ENCODE measurements at places on chromosomes 1 and 21.

DNA sequence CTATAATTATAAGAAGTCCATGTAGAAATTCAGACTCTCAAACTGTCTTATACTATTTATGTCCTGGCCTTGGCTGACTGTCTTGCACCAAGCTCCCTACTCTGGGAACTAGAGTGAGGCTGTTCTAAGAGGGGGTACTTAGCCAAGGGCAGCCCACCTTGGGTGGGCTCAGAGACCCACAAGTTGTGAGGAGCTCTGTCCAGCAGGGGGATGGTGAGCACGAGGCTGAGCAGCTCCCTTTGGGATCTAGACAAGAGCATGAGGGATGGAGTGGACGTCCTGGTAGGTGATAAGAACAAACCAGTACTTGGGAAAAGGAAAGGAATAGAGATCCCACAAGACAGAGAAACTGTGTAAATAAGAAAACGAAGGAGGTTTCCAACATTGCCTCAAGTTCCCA is 127.1 kb upstream of the SLC44A3 start:
- DNase-seq = no peak

DNA sequence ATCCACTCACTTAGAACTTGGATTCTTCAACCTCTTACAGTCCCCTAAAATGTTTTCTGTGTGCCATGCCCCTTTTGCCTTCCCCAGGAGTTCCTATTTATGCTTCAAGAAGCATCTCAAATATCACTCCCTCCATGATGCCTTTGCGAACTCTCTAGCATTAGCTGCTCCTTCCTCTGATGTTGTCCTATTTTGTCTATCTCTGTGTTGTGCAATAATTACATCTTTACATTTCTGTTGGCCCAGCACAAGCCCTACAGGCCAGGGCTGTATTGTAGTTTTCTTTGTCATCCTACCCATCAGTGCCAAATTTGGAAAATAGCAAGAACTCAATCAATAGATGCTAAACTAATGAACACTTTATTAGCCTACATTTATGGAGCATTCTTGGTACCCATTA is 125.8 kb downstream of the ST6GALNAC5 start:
- no peak for DNase-seq

- DNase-seq = no peak
Observed at GRCh38 chr1:31651089-31651420, 6.4 kb upstream of the PEF1 start.

DNA sequence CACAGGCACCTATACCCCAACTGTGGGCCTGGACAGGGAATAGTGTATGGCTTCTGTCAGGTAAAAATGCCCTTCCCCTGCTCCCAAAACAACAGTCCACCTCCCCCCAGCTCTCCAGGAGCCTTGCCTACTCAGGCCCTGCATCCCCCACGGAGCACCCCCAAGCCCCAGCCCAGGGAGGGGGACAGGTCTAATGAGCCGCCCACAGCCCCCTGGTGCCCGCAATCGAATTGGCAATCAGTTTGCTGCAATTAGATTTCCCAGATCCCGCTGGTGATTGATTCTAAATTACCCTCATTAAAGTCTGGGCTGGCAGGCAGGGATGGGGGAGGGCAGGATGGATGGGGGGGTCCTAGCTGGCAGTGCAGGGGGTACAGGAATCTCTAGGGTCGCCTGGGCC is 8.1 kb downstream of the SDC3 start:
- DNase-seq = no peak

- no peak for DNase-seq
Observed at GRCh38 chr1:110151175-110151669, 928 bp downstream of the SLC6A17 start.

DNA sequence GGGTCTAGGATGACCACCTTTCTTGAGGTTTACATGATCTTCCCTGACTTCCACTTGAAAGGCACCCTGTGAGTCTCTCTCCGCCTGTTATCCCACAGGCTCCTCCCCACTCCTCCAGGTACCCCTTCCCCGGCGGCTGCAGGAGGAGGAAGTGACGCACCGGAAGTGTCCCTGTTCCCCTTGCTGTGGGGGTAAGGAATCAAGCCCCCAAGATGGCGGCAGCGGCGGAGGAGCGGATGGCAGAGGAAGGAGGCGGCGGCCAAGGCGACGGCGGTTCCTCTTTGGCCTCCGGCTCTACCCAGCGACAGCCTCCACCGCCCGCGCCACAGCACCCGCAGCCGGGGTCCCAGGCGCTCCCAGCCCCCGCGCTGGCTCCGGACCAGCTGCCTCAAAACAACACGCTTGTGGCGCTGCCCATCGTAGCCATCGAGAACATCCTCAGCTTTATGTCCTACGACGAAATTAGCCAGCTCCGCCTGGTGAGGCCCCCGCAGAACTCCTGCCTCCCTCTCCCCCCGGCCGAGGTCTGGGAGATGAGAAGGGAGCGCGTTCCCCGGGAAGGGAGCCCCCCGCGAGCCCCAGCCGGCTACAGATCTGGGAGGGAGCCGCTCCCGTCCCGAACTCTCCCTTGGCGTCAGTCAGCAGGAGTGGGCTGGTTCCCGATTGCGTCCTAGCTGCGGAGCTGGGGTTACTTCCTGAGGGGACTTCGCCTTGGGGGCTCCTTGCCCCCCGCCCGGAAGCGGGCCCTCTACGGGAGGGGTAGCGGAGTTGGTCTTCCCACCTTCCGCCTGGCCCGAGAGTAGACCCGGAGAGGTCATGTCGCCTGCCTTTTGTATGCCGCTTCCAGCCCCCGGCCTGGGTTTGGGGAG is at the start of gene FBXO28:
TSS of gene FBXO28 (plus strand) at position 194 of the 869 bp plus-strand sequence. CDS start at position 213, 19 bp downstream.
- peak; percentile 98 for DNase-seq

- DNase-seq = no peak
Observed at GRCh38 chr1:83090195-83090594, 908.7 kb downstream of the TTLL7 start.

DNA sequence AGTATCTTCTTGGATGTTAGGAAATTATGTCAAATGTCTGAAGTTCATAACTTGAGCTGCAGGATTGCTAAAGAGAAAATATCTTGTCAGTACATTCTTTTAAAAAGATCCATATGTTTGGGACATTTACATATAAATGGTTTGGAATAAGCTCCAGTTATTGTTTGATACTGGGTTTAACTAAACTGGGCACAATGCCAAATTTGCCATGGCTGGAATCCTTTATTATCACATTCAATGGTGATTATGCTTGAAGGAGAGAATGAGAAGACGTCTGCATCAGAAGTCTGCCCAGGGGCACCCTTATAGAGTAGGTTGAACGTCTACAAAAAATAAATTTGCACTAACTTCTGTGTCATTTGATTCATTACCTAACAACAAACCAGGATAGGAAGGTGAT is 652.5 kb downstream of the AMY1C start:
- DNase-seq = no peak

GRCh38 chr1:58568271-58568860 is 8.7 kb downstream of the TACSTD2 start:
- no peak for DNase-seq

GRCh38 chr1:24919791-24920532 is 10.1 kb downstream of the RUNX3 start:
- peak; percentile 91 for DNase-seq

- no peak for DNase-seq
Observed at GRCh38 chr21:46254208-46254975, 25.8 kb upstream of the LSS start.

- no peak for DNase-seq
Observed at GRCh38 chr1:220921971-220922635, 42.9 kb downstream of the HLX start.

GRCh38 chr1:95435611-95436010 is 201.6 kb downstream of the RWDD3 start:
- no peak for DNase-seq

GRCh38 chr1:181525104-181525721 is 41.9 kb downstream of the CACNA1E start:
- DNase-seq = no peak

DNA sequence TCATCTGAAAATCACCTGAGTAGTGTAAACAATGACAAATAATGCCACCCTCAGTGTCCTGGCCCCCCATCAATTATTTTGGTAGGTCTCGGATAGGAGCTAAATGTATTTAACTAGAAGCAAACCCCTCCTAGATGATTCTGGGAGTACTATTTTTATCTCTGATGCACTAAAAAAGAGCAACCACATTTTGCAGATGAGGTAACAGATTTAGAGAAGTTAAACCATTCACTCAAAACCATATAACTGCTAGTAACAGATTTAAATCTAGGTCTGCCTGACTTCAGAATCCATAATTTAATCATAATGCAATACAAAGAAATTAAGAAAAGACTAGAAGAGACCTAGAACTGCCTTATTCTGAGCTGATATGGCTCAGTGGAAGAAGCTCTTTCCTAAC is 17.3 kb upstream of the PTCH2 start:
- DNase-seq = no peak

GRCh38 chr21:43603233-43603626 is 56.1 kb downstream of the HSF2BP start:
- DNase-seq = no peak

GRCh38 chr1:160399544-160400222 is 681 bp upstream of the VANGL2 start:
- no peak for DNase-seq

GRCh38 chr1:9235096-9235459 is 504 bp downstream of the H6PD start:
- DNase-seq = no peak

- DNase-seq = no peak
Observed at GRCh38 chr1:113409363-113409762, 19.0 kb downstream of the MAGI3 start.

GRCh38 chr1:221543529-221544120 is 198.3 kb downstream of the DUSP10 start:
- DNase-seq = no peak

- DNase-seq = no peak
Observed at GRCh38 chr21:37642493-37642892, 273.8 kb downstream of the KCNJ6 start.

- DNase-seq = no peak
Observed at GRCh38 chr1:88191917-88192316, 492.2 kb upstream of the PKN2 start.

GRCh38 chr1:47993416-47993740 is 3.8 kb downstream of the TRABD2B start:
- DNase-seq = no peak

- DNase-seq = peak; percentile 63
Observed at GRCh38 chr1:158177700-158178450, 2.8 kb upstream of the CD1D start.

GRCh38 chr21:17709266-17709611 is 96.5 kb upstream of the BTG3 start:
- no peak for DNase-seq

- DNase-seq = no peak
Observed at GRCh38 chr1:99149952-99150351, 114.3 kb upstream of the PLPPR4 start.

DNA sequence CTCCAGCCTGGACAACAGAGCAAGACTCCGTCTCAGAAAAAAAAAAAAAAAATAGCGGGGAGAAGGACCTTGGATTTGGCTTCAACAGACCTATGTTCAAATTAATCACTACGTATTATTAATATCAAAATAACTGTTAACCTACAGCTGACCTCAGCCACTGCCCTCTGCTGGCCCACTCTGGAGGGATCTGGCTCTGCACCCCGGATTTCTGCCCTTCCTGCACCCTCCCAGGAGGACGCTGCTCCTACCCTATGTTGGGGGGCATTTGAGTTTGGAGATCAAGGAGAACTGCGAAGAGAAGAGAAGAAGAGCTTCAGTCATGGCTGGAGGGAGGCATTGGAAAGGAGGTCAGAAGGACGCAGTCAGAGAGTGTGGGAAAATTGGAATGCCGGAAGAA is 96.7 kb downstream of the PSMG1 start:
- DNase-seq = no peak

DNA sequence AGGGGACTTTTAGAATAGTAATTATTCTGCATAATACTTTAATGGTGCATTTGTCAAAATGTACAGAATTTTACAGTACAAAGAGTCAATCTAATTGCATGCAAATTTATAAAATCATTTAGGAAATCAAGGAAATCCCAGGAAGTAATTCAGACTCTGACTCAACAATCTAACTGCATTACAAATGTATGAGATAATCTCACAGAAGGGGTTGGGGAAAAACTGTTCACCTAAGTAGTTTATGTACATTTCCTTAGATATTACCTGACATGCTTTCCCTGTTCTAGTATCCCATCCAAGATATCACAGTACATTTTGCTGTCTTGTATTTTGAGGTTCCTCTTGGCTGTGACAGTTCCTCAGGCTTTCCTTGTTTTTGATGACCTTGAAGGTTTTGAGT is 4.7 kb downstream of the CRB1 start:
- no peak for DNase-seq

- DNase-seq = peak; percentile 39
Observed at GRCh38 chr1:29804181-29804899, 568.0 kb downstream of the PTPRU start.

GRCh38 chr1:50175719-50176639 is 67.3 kb downstream of the ELAVL4 start:
- DNase-seq = no peak

DNA sequence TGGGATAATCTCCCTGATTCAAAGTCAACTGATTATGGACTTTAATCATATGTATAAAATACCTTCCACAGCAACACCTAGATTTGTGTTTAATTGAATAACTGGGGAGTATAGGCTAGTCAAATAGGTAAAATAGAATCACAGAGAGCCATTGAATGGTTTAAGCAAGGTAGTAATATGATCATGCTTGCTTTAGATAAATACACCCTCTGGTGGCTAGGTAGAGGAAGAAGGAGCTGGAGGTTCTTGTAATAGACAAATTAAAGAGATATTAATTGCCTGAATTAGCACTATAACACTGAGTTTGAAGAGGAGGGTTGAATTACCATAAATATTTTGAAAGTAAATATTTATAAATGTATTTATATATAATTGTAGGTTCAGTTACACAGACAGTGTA is 40.3 kb downstream of the DIRAS3 start:
- no peak for DNase-seq

GRCh38 chr1:153698923-153699714 is 20.6 kb downstream of the NPR1 start:
- no peak for DNase-seq

DNA sequence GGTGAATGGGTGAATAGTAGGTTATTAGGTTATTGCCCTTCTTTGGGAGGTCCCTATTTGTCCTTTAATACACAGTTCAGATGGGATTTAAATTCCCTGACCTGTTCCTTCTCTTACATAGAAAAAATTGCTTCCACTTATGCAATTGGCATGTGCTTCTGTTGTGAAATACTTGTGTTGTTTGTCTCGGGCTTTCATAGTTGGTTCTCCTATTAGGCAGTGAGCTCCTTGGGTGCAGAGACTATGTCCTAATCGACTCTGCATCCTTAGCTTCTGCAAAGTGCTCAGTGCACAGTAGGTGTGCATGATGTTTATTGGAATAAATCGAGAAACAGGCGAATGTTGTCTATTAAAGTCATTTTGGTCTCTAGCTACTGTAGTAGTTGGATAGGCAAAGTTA is 1.3 kb upstream of the PDE4B start:
- DNase-seq = no peak

GRCh38 chr1:42983253-42983652 is 24.6 kb upstream of the SLC2A1 start:
- no peak for DNase-seq

- no peak for DNase-seq
Observed at GRCh38 chr1:165639821-165640623, 9.0 kb downstream of the MGST3 start.

Data from activated effector memory CD4-positive, alpha-beta T cell treated with anti-CD3 and anti-CD28 coated beads, Interleukin-2, amount 50 U/mL, for 16 hours (primary cell).